ENCODE measurements at places on chromosomes 6 and 20.

DNA sequence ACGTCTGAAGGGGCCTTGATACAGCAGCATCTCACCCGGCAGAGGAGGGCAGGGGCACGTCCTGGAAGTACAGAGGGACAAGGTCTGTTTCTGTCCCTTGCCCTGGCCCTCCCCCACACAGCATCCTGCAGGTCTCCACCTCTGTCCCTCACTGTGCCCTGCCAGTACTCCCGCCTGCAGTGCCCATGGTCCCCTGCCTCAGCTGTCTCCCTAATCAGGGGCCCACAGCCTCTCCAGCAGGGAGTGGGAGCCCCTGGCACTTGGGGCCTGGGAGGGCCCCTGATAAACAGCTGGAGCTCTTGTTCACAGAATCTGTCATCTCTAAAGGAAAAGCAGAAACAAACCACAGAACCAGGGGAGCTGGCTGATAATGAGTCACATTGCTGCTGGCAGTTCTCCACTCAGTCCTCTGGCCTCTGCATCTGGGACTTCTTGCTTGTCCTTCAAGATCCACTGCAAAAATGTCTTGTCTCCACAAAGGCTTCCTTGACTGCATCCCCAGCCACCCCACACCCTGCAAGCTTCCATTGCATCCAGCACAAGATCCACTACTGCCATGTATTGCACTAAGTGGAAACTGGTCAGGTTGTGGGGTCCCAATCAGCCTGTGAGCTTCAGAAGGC, 33.2 kb upstream of the TAF8 start:
- peak; percentile 77 for DNase-seq

GRCh38 chr20:58461899-58462298, 53.3 kb downstream of the APCDD1L start:
- peak; percentile 72 for DNase-seq

DNA sequence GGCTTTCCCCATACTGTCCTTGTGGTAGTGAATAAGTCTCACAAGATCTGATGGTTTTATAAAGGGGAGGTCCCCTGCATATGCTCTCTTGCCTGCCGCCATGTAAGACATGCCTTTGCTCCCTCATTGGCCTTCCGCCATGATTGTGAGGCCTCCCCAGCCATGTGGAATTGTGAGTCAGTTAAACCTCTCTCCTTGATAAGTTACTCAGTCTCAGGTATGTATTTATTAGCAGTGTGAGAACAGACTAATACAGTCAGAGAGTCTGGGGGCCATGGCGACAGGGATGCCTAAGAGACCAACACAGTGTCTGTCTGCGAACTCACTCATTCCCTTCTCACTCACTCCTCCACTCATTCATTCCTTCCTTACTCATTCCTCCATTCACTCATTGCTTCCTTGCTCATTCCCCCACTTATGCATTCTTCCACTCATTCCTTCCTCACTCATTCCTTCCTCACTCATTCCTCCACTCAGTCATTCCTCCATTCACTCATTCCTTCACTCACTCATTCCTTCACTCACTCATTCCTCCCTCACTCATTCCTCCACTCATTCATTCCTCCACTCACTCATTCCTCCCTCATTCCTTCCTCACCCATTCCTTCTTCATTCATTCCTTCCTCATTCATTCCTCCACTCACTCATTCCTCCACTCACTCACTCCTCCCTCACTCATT, 137.5 kb upstream of the AGPAT4 start:
- peak; percentile 75 for DNase-seq

GRCh38 chr20:48153523-48153922, 368.2 kb upstream of the SULF2 start:
- DNase-seq: peak; percentile 32

DNA sequence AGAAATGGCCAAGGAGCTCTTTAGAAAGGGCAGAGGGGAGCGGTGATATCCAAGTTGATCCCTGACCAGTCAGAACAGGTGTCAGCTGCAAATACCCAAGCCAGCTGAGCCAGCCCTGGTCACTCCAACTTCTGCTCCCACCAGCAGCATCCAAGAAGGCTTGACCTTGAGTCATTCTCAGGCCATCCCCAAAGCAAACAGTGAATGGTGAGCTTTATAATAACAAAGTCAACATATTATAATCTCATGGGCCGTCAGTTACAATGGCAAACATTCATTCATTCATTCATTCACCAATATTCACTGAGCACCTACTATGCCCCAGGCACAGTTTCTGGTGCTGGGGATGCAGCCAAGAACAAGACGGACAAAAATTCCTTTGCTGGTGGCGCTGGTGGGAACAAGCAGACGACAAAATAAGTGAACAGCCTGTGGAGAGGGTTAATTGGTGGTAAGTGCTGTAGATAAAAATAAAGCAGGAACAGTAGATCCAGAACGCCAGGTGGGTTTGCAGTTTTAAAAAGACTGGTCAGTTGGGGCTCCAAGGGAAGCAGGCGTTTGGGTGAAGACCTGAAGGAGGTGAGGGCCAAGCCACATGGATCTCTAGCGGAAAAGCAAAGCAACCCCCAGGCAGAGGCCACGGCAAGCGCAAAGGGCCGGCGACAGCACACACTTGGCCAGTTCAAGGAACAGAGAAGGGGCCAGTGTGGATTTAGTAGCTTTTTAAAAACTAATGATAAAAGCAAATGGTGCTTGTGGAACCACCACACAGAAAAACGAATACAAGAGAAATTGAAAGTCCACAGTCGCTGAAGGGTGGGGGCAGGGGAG, 131.8 kb upstream of the PTPN1 start:
- DNase-seq: no peak

GRCh38 chr20:33863440-33864323, 52.5 kb downstream of the CHMP4B start:
- no peak for DNase-seq

- DNase-seq: no peak
Measured at GRCh38 chr20:46368902-46369268, 37.5 kb downstream of the ELMO2 start.

DNA sequence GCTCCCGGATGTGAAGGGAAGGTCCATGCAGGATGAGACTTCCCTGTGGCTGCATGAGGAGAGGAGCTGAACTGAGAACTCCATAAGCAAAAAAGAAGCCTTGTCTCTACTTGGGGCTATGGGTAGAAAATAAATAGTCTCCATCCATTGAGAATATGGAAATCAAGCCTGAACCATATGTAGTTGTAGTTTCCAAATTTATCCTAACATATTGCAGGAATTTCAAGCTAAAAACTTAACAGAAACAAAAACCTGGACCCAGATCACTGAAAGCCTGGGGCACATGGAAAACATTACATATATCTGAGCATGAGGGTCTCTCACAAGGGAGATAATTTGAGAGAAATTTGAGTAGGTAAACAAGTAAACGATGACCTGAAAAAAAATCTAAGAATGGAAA, 94.9 kb upstream of the C6orf118 start:
- no peak for DNase-seq

DNA sequence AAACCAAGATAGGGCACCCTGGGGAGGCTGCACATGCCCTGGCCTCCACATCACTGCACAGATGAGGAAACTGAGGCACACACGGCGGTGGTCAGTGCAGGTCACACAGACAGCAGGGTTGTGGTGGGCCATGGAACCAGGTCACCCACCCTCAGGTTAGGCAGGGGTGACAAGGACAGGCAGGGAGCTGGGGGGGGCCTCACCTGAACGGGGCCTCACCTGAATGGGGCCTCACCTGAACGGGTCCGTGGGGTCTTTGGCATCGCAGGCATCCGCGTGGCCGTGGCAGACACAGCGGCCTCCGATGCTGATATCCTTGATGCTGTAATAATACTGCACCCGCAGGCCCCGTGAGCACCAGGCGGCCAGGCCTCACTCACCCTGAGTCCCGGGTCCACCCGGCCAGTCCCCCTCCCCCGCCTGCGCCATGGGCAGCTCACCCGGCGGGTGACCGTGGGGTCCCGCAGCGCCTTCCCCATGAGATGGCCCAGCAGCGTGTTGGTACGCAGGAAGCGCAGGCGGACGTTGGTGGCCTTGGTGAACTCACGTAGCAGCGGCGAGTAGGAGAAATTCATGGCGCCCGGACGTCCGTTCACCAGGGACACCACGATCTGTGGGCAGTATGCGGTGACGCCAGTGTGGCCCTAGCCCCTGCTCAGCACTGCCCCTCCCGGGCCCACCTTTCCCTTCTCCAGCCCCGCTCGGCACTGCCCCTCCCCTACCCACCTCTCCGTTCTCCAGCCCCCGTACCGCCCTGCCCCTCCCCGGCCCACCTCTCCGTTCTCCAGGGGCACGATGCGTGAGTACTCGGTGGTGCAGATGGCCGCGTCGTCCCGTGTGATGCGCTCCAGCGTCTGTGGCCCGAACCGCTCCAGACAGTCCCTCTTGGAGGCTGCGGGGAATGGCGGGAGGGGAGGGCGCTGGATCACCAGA, 15.4 kb downstream of the LAMA5 start:
- DNase-seq: no peak

DNA sequence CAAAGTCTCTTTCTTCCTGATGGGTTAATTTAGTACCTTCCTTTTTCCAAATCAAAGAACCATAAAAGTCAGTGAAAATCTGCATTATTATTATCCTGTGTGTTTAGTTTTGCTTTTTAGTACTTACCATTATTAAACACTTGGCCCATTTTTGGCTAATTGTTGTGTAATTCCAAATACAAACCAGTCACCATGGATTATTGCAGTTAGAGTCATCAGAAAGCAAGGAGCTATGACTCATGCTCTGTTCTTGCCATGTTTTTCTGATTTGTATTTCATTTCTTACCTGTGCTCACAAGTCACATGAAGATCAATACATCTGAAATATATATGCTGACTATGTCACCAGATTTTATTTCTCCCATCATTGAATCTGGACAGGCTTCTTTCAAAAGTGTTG, 31.3 kb downstream of the SLC22A3 start:
- peak; percentile 20 for DNase-seq

GRCh38 chr6:9494864-9495263, 920.0 kb downstream of the TFAP2A start:
- DNase-seq: peak; percentile 64

GRCh38 chr20:61805365-61805764, 260.3 kb downstream of the TAF4 start:
- DNase-seq: no peak

DNA sequence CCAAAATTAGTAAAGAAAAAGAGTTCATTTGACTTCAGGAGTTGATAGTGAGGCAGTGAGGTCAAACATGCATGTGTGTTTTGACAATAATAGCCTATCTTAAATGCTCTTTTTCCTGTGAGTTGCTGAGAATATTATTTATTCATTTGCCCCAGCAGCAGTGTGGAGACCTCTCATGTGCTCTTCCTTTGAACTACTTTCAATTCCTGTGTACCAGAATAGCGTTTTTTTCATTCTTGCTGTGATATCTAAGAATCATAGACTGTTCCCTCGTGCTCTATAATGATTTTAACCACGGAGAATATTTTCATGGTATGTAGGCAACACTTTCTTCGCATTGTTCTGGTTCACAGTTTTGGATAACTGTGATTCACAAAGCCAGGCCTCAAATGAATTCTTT, 5.2 kb downstream of the CDYL start:
- no peak for DNase-seq

DNA sequence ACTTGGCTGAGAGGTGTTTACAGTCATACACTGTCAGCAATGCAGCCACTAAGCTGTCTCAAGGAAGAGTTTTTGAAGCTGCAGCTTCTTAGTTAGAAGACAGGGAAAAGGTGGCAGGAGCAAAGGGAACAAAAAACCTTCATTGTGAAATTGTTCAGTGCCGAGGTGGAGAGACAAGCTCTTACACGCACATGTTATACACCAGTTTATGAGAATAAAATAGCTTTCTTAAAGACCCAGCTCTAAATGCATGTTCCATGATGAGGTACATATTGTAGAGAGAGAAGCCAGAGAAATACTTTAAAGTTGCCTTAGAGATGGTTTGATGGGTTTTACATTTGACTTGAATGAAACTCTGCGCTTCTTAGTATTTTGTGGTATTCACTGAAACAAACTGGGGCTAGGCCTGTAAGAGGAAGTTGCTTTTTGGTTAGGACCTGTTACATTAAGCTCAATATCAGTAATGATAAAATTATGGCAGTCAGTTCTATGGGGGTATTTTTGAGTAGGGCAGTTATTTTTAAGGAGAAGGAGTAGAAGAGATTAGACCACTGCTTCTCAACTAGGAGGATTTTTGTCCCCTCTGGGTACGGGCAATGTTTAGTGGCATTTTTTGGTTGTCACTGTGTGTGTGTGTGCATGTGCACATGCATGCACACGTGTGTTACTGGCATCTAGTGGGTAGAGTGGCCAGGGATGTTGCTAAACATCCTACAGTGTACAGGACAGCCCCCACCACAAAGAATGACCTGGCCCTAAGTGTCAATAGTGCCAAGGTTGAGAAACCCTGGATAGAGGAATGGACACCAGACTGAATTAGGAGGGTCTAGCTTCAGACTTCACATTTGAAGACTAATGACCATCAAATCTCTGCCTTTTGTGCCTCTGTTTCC, 9.8 kb downstream of the NEDD9 start:
- DNase-seq: no peak

DNA sequence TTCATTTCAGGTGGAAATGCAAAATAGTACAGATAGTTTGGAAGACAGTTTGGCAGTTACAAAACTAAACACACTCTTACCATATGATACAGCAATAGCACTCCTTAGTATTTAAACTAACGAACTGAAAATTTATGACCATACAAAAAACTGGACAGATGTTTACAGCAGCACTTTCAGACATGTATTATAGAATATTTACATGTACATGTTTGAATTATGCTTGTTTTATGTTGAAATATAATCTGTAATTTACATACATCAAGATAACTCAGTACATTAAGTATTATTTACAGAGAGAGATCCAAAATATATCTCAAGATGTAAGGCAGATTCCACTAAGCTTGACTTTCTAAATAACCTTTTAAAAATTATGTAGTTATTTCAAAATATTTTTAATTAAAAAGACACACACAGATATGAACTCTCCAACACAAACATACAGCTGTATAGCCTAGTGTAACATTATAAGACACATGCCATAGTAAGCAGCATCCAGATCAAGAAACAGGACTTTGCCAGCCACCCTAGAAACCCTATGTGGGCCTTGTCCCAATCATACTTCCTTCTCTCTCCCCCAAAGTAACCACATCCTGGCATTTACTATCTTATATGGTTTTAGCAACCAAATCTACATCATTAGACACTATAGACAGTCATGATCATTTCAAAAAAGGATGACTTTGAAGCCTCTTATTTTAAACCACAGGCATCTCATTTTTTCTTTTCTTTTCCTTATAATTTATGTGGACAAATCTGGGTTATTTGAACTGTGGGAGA, 82.2 kb downstream of the MAN1A1 start:
- no peak for DNase-seq
